NCI-H1092 treated with DMSO at 0.1 percent for 48 hours (cell line): ENCODE measurements at places on chromosomes 3 and 15.
A peak's percentile ranks its signal among the peaks of the same experiment; 100 is the strongest.

- no peak for DNase-seq
Observed at GRCh38 chr15:50884540-50884939, 23.9 kb upstream of the AP4E1 start.

GRCh38 chr3:36380221-36381031 is at the start of gene STAC:
TSS of gene STAC (plus strand) at chr3:36380504. CDS start at chr3:36380644, 140 bp downstream.
- peak; percentile 17 for DNase-seq

GRCh38 chr3:186679151-186679550 is 13.3 kb downstream of the HRG start:
- no peak for DNase-seq

DNA sequence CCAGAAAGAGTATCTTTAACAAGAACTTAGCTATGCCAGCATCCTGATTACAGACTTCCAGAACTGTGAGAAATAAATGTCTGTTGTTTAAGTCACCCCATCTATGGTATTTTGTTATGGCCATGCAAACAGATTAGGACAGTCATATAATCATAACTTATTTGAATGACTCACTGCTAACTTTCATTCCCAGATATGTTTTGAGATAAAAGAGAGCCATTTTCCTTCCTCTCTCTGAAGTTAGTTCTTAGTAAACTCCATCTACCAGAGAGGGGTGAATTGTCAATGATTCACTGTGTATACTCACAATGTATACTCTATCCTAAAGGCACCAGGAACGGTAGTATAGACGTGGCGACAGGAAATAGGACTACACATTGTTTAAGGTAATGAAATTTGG is 179.4 kb upstream of the DPH6 start:
- DNase-seq = no peak

DNA sequence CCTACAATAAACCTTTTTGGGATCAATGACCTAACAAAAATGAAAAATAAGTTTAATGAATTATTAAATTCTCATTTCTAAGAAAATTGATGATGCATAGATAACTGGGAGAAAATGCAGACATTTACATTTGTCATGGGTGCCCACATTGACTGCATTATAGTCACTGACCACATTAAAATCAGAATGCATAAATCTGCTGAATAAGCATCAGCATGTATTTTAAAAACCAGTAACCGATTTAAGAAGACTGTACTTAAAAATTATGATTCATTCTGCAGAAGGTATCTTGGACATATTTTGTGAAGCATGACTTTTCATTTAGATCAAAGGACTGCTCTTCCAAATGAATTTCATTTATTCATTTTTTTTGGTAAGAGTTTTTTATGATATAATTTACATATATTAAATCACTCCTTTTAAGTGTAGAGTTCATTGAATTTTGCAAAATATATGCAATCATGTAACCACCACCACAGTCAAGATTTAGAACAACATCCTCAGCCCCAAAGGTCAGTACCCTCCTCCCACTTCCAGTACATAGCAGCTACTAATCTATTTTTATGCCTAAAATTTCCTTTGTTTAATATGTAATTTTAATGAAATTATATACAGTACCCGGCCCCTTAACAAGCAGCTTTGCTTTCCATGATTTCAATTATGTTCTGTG is 11.8 kb downstream of the KCNH8 start:
- no peak for DNase-seq

DNA sequence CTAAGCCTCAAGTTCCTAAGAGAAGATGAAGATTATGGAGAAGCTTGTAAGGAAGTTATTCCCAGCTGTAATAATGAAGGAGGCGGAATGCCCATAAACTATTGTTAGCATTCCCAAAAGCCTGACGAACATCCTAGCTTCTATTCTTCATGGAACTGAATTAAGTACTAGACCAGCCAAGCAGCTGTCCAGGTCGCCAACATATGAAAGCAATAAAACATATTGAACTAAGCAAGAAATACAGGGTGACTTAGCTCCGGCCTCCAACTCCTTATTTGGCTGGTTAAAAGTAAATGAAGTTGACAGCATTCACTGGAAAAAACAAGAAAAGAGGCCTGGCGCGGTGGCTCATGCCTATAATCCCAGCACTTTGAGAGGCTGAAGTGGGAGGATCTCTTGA is 174.0 kb upstream of the TPM1 start:
- no peak for DNase-seq

DNA sequence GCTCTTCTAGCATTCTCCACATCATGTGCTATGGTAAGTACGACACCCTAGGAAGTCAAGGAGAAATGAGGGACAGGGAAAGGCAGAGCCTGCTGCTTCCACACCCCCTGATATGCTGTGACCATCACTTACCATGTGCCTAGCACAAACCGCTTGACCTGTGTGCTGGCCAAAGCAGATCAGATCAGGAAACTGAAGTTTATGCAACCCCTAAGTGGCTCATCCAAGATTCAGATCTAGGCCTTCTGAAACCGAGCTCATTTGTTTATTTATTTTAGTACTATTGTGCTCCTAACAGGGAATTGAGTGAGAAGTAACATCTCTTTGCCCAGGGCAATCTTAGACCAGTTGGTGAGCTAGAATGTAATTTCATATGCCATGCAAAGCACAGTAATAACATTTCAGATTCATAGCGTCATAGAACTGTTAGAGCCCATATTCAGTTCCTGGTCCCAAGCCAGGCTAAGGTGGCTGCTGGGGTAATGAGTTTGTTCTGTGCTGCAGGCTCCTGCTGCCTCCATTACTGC is at the start of gene RTP2:
RTP2 (minus strand) TSS at position 51 of the 527 bp plus-strand sequence. CDS start 429 bp downstream, outside the sequence.
- DNase-seq = no peak
